Fibroblast of gingiva (primary cell): ENCODE measurements at places on chromosomes 7 and 10.
A peak's percentile ranks its signal among the peaks of the same experiment; 100 is the strongest.

GRCh38 chr7:128456255-128456725 lies 612 bp downstream of the HILPDA start:
- no peak for DNase-seq

DNA sequence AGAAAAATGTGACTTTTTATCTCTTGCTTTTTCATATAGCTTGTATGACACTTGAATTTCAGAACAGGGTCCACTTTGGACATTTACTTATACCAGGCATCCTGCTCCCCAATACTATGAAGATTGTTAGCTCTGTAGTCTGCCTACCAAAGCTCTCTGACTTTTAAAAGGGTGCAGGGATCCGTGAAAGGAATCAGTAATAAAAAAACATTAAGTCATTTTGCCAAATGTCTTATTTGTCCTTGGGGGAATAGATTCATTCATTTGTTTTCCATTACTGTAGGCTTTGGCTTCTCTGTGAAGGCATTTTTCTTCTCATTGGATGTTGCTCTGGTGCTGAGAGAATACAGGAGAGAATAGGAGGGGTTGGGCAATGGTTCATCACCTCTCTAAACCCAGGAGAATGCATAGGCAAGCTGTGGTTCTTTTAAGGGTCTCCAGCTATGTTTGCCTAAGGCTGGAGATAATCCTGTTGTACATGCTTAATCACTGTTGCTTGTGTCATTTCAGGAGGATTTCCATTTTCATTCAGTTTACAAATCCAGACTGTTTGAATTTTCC lies 103.5 kb downstream of the SRI start:
- no peak for DNase-seq

DNA sequence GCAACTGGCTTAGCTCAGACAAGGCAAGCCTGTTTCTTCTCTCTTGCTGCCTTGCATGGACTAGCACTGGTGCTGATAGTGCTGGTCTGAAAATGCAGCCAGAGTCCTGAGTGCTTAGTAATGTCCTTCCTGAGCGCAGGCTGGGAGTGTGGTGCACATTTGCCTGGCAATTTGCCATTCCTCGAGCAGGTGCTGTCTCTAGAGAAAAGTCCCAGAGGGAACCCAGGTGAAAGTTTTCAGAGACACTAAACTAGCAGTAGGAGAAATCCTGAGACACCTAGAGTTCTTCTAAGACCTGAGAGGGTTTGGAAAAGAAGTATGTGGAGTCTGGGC lies 1.9 kb downstream of the SFTPD start:
- no peak for DNase-seq

GRCh38 chr7:132650498-132650897 lies 74.2 kb upstream of the PLXNA4 start:
- DNase-seq, result peak; percentile 60

- no peak for DNase-seq
Measured at GRCh38 chr7:139131601-139132041, 22.1 kb upstream of the ZC3HAV1 start.

DNA sequence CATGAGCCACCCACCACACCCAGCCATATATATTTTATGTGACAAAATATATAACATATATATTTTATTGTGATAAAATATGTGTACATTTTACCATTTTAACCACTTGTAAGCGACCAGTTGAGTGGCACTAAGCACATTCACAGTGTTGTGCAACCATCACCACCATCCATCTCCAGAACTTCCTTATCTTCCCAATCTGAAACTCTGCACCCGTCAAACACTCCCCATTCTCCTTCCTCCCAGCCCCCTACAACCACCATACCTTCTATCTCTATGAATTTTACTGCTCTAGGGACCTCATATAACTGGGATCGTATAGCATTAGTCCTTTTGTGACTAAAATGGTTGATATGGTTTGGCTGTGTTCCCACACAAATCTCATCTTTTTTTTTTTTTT lies 20.8 kb upstream of the CYTH3 start:
- no peak for DNase-seq

GRCh38 chr7:98282703-98283102 lies 1.2 kb downstream of the BRI3 start:
- no peak for DNase-seq

DNA sequence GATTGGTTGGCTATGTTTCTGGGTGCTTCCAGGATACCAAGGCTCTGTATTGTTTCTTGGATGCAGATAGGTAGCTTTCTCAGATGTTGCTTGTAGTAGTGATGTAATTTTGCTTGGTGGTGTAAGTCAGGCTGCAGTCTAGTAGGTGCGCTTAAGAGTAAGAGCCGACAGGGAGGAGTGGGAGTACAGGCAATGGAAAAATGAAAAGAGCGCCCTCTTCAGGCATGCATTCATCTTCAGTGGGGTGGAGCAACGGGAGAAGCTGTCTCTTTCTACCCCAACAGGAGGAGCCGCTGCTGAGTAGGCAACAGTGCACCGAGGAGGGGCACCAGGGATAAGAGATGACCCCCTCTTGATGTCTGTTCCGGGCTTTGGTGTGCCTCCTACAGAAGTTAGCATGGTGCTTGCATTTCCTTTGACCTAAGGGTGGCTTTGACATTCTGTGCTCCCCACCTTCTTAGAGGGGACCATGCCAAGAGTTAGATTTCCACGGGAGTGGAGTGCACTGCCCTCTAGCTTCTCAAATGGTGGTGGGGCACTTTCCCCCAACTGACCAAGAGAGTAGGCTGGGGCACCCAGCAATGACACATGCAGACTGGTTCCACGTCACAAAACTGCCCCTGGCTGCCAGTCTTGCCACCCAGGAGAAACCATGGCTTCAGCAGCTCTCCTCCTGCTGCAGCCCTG lies 56.1 kb downstream of the ZNF783 start:
- no peak for DNase-seq

- DNase-seq, result no peak
Measured at GRCh38 chr7:101557421-101557820, 71.7 kb downstream of the MYL10 start.

DNA sequence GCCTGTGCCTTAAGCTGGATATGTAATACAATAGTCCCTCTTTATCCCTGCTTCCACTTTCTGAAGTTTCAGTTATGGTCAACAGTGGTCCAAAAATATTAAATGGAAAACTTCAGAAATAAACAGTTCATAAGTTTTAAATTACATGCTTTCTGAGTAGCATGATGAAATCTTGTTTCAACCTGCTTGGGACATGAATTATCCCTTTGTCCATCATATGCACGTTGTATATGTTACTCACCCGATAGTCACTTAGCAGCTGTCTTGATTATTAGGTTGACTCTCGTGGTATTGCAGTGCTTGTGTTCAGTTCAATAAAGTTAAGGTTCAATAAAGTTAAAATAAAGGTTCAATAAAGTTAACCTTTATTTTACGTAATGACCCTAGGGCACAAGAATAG lies 25.5 kb downstream of the C1GALT1 start:
- peak; percentile 47 for DNase-seq

DNA sequence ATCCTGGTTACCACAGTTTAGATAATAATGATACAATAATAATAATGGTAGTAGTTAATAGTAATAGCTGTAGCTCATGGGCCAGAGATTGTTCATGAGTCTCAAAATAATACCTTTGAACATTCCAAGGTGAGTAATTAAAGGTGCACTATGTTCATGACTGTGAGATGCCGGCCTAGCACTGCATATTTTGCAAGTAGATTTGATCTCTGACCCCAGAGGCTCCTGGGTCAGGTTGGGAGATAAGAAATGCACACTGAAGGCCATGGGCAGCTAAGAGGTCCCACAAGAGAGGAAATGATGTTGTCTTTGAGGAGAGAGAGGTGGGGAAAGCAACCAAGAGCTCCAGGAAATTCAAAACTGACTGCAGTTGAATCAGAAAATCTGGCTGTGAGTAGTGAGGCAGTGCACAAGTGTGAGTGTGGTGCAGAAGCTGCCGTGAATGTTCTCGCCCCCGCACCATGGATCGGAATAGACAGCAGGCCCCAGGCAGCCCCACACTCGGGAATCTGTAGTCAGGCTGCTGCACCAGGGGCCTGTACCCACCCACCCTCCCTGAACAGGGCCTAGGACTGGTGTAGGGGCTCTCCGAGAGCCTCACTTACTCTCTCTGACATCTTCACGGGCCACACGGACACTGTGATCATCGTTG lies 11.9 kb downstream of the CPXM2 start:
- no peak for DNase-seq

DNA sequence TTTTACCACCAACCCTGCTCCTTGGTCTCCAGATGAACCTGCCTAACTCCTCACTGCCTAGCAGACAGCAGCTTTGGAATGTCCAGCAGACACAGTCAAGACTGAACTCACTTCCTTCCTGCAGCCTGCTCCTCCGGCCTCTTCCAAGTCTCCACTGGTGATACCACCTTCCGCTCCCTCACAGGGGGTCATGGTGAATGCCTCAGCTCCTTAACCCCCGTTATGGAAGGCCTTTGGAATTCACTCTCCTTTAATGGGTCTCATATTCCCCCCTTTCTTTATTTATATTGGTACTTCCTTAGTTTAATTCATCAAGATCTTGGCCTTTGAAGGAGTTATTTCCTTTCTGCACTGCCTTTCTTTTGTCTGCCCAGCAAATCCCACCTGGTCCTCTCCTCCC lies 44.9 kb upstream of the ZNF32 start:
- no peak for DNase-seq

GRCh38 chr10:121708728-121709674 lies 110.8 kb upstream of the FGFR2 start:
- no peak for DNase-seq

DNA sequence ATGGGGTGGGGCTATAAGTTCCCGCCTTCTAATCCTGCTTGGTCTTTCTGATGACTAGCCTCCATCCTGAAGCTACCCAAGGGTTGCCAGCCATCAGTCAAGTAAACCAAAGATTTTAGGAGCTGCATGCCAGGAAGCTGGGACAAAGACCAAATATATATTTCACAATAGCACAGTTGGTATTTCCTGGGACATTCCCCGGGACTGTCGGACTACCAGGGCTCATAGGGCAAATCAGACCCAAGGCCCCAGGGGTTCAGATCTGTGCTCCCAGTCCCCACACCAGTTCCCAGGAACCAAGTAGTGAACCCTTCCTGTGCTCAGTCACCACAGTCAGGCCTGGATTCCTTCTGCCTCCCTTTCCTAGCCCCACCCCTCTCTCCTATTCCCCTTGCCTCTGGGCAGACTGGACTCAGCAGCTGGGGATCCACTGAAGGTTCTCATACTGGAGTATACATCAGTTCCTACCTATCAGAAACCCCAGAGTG lies 5.7 kb upstream of the CXCL12 start:
- peak; percentile 63 for DNase-seq

DNA sequence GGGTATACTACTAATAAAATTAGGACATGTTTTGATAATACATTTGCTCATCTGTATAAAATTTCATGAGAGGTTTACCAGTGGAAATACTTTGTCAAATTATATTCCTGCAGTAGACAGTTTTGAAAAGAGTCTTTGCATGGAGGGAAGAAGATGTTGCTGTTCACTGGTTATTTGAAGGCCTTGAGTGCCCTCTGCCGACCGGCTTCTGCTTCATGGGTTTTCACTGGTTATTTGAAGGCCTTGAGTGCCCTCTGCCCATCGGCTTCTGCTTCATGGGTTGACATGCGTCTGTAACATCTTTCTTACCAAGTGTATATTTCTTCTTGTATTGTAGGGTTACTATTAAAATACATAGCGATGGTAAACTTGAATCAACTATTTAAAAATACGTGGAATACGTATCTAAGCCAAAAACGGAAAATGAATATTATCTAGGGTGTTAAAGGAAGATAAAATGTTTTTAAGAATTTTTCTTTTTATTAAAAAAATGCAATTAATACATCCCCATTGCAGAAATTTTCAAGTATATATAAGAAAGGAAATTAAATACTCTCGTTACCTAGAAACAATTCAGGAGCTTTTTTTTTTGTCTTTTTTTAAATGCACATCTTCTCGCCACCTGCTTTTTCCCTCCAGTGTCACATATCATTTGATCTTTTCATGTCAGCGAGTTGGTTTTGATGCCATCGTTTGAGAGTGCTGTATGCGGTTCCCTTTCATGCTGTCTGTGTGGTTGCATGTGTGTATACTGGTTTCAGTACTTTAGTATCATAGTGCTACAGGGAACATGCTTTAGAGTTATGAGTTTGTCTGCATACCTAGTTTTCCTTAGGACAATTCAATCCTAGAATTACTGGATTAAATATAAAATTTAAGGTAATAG lies 73.4 kb downstream of the SHH start:
- peak; percentile 75 for DNase-seq

GRCh38 chr7:66118603-66119002 lies 4.0 kb downstream of the CRCP start:
- DNase-seq, result no peak

GRCh38 chr10:42960491-42960990 lies 116.3 kb upstream of the RET start:
- DNase-seq, result no peak
